ENCODE measurements at places on chromosomes 13 and 19.
A peak's percentile ranks its signal among the peaks of the same experiment; 100 is the strongest.

DNA sequence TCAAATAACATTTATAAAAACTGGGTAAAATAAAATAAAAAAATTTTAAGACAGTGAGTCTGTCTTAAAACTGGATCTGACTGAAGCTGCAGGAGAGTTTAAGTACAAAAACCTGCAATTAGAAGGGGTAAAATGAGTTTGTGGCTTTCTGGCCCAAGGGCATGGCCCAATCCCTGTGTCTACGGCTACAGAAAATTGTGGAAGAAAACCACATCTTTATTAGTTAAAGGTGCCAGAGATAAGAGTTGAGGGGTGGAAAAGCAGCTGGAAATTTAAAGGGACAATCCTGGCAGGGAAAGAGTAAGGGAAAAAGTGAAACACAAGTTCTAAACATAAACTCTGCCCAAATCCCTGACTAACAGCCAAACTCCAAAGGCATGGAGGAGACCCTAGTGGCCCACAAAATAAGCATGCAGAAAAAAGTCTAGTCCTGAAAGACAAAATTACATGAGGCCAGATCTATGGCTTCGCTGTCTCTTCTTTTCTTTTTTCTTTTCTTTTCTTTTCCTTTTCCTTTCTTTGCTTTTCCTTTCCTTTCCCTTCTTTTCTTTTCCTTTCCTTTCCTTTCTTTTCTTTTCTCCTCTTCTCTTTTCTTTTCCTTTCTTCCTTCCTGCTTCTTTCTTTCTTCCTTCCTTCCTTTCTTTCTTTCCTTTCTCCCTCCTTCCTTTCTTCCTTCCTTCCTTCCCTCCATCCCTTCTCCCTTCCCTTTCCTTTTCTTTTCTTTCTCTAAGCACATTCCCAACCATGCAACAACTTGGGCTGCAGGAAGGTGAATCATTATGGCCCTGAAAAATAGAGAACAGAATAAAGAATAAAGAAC is 23.5 kb upstream of the DLEU7 start:
- no peak for DNase-seq

DNA sequence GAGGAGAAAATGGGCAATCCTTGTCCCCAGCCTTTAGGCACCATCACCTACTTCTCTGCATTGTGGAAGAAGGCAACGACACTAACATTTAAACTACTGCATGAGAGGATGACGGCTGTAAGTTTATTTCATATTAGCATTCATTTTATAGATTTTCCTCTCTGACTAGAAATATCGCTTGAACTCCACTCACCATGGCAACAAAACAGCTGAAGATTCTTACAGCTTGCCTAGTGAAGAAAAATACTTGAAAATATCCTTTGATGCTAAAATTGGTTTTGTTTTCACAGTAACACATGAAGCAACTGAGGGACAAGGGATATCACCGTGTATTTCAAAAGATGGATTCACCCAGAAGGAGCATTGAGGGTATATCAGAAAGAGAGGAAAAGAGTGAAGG is 284.3 kb downstream of the LIG4 start:
- no peak for DNase-seq

DNA sequence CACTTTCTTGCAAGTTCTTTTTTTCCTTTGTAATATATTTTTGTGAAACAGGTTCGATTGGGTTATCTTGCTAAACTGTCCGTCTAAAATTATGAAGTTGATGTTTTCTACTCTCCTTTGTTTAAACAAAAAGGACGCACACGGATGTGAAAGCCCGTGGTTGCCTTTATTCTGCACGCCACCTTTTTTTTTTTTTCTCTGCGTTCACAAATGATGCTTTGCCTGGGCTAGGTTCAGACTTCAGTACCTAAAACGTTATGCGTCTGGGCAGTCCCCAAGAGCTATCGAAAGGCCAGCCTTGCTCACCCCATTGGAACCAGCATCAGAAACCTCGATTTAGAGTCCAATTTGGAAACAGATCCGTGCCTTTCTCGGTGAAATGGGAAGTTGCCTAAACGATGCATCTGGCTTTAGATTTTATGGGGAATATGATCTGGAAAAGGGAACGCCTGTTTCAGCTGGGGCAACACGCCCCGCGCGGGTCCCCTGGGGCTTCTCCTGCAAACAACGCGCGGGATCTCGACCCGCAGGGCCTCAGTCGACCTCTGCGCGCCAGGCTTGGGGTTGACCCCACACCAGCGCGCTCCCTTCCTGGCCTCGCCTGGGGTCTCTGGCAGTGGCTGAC is 113.9 kb downstream of the KCNRG start:
- no peak for DNase-seq

GRCh38 chr13:89465366-89465765 is 1794.2 kb downstream of the SLITRK5 start:
- DNase-seq: peak; percentile 8

GRCh38 chr19:32817569-32818476 is 51.7 kb downstream of the SLC7A9 start:
- no peak for DNase-seq

DNA sequence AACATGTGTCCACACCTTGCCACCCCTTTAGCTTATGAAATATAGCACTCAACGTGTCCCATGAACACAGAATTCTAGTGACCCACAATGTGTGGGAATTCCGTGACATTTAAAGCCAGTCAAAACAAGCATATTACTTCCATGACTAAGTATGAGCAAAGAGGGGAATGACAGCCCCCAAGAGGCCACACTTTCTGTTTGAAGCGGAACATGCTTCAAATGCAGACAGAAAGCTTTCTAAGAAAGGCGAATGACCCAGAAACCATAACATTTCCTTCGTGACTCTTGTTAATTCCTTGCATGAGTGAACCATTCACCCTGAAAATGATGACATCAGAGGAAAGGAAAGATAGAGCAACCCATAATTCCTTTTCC is 122.0 kb upstream of the FNDC3A start:
- no peak for DNase-seq

Measured in fibroblast of skin of left biceps (primary cell).